ENCODE measurements at places on chromosomes 4 and X. TPM values are rescaled to one million over a fixed set of nuclear protein-coding genes. Genes with fewer than 3 reads are reported as not detected.

GEMIN8 gene
- 14.5 TPM for total RNA-seq

- no peak for DNase-seq
These were observed 38.5 kb upstream of the PRSS48 start for GRCh38 chr4:151238477-151238876.

- DNase-seq = no peak
These were observed 12.8 kb upstream of the TMSB4X start for GRCh38 chrX:12962041-12962504.

- DNase-seq = no peak
These were observed 175.0 kb upstream of the ARHGEF9 start for GRCh38 chrX:63959975-63960374.

GPR34 gene
- 21.5 TPM for total RNA-seq

DNA sequence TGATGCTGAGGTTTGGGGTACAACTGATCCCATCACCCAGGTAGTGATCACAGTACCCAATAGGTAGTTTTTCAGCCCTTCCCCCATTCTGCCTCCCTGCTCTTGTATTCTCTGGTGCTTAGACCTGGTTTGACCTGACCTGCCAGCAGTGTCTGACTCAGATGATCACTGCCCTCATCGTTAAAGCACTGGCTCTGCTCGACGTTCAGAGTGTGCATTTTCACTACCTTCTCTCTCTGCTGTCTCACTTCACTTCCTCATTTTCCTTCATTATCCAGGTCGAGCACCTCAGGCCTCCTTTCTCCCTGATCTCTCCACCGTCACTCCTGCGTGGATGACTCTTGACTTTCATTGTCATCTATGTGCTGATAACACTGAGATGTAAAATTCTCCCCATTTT, 83.6 kb downstream of the PARM1 start:
- no peak for DNase-seq

DNA sequence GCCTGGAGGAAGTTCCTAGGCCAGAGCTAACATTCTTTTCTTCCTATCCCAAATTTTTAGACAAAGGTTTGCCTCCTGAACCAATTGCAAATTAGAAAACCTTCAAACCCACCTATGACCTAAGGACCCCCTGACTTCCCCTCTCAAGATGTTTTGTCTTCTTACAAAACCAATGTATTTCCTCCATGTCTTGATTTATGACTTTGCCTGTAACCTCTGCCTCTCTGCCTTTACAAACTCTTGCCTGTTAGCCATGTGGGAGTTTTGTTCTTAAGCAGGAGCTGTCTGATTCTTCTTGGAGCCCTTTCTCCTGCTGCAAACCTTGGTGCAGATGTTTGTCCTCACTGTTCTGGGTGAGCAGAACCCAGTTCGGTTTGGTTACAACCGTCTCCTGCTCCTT, 222.3 kb upstream of the BOD1L1 start:
- no peak for DNase-seq

GRCh38 chr4:123423819-123424218, 27.2 kb downstream of the SPRY1 start:
- DNase-seq = no peak

- DNase-seq = no peak
These were observed 147.8 kb upstream of the PSAPL1 start for GRCh38 chr4:7582313-7583097.

DNA sequence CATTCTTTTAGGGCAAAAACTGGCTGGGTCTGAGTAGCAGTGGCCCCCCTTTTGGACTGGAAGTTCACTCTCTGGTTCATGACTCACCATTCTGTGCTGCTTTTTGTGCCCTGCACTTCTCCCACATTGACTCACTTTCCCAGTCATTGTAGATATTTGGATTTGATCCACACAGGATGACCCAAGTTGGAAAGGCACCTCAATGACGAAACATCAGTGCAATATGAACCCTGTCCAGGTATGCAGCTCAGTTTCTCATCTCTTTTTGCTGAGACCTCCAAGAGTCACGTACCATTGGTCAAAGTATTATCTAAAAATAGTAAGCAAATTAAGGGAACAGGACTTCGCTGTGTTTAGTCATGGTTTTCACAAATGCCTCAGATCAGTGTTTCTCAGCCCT, 92.7 kb downstream of the CBLL2 start:
- no peak for DNase-seq

DNA sequence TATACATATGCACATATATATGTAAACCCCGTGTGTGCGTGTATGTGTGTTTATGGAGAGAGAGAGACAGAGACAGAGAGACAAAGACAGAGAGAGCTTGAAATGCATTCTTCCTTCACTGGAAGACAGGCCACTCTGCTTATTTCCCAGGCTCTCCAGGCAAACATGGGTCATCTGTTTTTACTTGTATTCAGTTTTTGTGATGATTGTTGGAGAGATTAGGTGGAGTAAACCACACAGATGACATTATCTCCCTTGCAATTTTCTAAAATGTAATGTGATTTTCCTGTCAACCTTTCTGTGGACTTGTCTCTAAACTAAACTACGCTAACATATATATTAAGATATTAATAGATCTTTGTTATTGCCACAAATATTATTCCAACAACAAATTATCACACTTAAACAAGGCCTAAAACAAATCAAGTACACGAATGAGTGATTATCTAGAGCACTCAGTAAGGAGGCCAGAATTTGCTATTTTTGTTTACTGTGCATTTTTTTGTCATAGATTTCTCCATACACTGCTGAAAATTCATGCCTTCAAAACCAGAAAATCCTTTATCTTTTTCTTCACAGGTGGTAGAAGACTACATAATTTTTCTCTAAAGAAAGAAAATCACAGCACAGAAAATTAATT, 251.8 kb upstream of the SLIT2 start:
- no peak for DNase-seq

GAK gene
- total RNA-seq = 362 TPM

DNA sequence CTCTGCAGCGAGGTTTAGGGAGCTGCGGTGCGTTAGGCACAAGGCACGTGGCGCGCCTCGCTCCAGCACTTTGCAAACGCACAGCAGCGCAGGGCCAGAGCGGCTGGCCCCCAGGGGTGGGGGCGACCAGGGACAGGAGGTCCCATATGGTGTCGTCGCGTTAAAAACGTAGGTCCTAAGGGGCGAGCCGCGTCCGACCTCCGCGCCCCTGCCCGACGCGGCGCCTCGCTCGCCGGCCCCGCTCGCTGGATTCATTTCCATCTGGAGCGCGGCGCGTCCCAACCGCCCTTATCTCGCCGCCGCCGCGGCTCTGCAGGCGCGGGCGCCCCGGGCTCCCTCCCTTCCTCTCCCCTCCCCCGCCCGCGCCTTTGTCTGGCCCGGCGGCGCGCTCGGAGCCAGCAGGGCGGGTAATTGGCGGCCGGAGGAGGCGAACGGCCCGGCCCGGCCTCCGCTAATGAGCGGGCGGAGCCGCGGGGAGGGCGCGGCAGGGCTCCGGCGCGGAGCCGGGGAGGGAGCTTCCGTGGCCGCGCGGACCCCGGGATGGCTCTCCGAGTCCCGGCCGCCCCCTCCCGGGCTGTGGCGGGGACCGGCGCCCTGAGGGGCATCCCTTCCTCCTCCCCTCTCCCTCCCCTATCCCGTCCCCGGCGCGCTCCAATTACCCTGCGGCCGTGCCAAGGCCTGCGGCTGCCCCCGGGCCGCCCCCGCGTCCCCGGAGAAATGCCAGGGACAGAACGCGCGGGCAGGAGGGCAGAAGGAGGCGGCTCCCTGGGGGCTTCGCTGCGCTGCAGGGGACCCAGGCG, 409.0 kb downstream of the BCOR start:
- DNase-seq = peak; percentile 61

DNA sequence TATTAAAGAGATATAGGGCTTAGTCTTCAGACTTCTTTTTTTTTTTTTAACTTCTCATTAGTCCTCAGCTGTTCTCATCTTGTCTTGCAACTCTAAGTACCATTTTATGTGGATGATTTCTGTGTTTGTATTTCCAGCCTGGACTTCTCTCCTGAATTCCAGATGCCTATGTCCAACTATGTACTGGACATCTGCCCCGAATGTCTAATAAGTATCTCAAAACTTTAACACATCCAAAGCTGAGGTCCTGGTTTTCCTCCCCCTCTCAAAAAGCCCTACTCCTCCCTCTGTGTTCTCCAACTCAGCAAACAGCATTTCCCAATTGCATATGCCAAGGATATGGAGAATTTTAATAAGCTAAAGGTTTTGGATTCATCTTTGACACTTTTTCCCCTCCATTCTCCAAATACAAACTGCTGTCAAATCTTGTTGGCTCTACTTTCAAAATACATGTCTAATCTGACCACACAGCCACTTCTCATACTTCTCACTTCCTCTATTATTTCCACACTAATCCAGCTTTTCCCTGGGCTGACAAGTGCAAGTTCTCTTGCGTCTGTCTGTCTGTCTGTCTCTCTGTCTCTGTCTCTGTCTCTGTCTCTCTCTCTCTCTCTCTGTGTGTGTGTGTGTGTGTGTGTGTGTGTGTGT, 79.8 kb downstream of the CLCN5 start:
- DNase-seq = no peak

CYLC1 gene
- total RNA-seq = not detected

GAGE12E gene
- not detected for total RNA-seq

EDA2R gene
- not detected for total RNA-seq

DNA sequence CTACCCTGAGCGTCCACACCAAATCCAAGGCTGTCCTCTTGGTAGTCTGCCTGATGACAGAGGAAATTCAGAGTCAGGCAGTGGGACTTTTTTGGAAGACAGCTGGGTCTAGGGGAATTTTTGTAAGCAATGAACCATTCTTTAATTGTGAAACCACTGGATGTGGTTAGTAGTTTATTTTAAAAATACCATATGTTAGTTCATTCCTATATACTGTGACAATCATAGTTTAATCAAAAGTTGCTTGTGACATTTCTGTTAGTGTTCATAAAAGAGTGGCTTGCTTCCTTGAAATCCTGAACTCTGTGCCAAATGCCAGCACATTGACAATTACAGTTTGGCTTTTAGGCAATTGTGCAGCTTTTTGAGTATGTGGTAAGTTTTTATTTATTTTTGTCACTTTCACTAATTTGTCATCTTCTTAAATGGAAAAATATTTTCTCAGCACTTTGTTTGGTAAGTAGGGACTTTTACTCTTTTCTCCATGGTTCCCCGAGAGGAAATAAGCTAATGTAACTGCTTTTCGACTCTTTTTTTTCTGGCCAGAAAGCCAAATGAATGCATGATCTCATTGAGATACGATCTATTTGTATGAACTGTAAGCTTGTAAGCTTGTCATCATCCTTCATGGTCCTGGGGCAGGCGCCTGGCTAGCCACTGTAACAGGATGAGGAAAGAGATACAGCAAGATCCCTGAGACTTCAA, 72.6 kb upstream of the SLC4A4 start:
- DNase-seq = no peak

DNA sequence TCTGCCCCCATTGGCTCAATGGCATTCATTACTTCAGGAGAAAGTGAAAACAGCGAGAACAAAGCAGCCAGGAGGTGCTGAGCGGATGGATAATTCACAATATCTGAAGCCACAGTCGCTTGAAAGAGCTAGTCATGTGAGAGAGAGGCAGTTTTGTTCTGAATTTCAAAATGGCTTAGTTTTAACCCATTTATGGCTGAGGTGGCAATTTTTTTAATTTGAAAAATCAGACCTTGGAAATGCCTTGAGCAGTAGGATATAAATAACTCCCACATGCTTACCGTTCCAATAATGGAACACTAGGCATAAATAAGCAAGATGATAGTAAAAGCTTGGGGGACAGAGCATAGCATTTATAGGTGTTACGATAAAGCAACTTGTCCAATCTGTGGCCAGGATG, 56.9 kb upstream of the CBR4 start:
- no peak for DNase-seq

SLC7A11 gene
- 0.47 TPM for total RNA-seq

GRCh38 chr4:159117968-159118367, 15.1 kb downstream of the RAPGEF2 start:
- no peak for DNase-seq

DNA sequence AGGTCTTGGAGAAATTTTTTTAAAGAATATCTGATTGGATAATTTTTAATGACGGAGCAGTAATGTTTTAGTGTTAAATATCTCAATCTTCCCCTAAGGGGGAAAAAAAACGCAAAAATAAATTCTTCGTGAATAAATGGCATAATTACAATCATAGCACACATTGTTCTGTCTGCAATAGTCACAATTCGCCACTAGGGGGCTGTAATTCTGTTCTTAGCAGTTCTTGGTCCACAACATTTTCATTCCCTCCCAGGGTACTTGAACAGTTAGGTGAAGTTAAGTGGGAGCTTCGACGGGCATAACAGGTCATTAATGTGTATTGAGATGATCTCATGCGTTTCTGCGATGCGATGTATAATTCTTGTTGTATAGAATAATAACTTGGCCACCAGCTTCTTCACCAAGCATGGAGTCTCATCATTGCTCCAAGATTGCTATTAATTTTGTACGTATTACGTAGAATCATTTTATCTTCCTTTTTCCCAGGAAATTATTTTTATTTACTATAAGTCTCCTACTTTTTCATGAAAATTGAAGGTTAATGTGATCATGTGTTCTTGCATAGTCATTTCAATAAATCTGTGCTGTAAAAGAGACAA, 27.2 kb downstream of the HTR2C start:
- peak; percentile 68 for DNase-seq

DNA sequence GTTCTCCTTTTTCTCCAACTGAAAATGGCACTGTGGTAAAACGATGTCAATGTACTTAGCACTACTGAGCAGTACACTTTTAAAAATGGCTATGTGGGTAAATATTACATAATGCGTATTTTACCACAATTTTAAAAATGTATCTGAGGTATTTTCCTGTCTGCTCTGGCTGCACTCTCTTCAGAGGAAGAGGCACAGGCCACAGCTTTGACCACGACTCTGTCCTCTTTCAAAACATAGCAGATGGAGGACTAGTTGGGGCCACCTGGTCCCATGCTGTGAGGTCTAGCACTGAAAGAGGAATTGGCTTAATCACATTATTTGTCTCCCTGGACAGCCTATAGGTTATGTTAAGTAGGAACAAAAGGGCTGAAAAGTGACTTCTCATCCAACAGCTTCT, 5.2 kb downstream of the KCNE5 start:
- DNase-seq = no peak

CLCN3 gene
- total RNA-seq = 14.0 TPM

DNA sequence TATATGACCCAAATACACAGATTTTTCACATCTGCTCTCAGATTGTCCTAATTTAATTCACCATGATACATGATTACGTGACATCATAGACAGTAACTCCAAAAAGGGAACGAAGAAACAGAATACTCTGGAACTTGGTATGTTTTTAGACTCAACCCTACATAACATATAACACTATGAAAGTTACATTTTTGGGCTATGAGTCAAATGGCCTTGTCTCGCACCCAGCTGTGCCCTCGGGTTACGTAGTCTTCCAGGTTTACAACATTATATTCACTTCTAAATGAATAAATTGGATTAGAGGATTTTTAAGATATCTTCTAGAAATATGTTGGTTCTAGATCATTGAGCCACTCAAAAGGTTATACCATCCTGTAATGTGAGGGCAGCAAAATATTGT, 2089.6 kb upstream of the TENM3 start:
- no peak for DNase-seq

All from Peyer's patch (tissue), 4 donors.